CD4-positive, alpha-beta T cell treated with Interleukin-15 for 1 hour (primary cell): ENCODE measurements at places on chromosomes 6 and 20.

DNA sequence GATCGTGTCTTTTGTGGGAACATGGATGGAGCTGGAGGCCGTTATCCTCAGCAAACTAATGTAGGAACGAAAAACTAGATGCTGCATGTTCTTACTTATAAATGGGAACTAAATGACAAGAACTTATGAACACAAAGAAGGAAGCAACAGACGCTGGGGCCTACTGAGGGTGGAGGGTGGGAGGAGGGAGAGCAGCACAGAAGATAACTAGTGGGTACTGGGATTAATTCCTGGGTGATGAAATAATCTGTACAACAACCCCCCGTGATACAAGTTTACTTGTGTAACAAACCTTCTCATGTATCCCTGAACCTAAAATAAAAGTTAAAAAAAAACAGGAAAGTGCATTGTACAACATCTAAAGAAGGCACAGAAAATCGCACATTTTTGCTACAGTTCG is 59.0 kb upstream of the TMEM170B start:
- DNase-seq = no peak

DNA sequence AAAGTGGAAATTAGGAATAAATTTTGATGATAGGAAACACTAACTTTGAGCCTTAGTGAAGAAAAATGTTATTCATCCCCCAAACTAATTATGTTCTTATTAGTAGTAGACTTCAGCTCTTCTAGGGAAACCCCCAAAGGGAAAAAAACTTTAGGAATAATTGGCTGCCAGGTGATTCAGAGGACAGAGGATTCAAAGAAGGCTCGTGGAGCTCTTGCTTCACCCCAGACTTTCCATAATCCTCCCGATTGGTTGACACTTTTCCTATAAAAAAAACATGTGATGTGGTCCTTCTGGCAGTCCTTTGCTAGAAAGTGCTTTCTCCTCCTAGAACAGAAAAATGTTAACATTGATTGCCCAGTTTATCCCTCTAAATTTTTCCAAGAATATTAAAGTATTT is 5.6 kb upstream of the CCDC170 start:
- DNase-seq = no peak

GRCh38 chr6:28747631-28748157 is 176.1 kb downstream of the TRIM27 start:
- DNase-seq = no peak

DNA sequence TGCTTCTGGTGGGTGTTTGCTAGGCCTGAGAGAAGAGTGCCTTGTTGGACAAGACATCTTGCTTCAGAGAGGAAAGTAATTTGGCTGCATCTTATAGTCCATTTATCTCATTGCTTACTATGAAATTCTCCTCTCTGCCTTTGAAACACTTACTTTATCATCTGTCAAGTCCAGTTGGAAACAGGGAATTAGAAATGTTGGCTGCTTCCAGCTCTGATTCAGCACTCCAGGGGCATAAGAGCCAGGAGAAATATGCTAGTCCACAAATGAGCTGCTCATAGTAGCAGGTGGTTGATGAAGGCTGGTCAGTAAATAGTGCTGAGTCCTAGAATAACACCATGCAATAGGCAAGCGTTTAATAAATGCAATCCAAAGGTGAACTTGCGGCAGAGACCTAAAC is 227.1 kb downstream of the SLC35F1 start:
- no peak for DNase-seq

GRCh38 chr20:56445540-56445939 is 22.9 kb upstream of the RTF2 start:
- no peak for DNase-seq

DNA sequence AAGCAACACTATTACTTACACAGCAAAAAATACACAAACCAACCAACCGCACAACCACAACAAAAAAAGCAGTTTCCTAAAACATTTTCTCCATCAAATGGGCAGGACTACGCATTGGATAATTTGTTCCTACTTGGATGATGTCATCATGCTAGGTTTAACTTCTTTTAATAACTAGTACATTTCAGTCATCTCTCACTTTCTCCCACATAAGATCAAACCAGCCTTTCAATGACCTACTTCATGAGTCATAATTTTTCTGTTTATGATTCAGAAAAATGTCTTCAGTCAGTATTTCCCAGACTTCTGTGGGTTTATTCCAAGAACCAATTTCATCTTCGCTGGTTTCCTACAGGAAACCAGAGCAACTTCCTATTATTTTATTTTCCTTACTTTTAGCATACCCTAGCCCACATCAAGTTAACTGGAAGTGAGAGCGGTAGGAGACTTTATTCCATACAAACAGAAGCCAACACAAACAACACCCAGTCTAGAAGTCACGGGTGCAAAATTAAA is 134.2 kb downstream of the GMDS start:
- no peak for DNase-seq

- peak; percentile 55 for DNase-seq
Observed at GRCh38 chr6:52663120-52663935, 7.6 kb upstream of the TMEM14A start.

GRCh38 chr20:45336530-45337366 is 11.5 kb downstream of the SDC4 start:
- DNase-seq = no peak

DNA sequence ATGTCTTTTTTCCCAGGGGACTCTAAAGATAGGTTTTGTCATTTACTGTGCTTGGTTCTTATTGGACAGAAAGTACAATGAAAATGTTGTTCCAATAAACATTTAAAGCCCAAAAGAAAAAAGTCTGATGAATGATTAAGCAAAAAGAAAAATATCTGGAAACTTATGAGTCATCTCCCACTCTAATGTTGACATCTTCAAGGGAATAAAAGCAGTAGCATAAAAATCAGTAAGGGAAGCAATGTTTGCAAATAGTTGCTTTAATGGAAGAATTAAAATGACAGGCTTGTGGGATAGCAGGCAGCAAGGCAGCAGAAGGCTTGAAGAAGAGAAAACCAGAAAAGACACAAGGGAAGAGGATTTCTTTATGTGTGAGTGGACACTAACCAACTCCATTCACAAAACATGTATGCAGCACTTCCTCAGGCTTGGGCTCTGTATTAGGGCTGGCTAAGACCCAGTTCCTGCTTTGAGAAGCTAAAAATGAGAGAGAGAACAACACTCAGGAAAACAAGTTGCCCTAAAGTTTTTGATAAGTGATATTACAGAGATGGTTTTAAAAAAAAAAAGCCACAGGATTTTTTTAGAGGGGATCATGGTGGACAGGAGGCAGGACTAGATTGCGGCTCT is 263.2 kb upstream of the NT5E start:
- no peak for DNase-seq

DNA sequence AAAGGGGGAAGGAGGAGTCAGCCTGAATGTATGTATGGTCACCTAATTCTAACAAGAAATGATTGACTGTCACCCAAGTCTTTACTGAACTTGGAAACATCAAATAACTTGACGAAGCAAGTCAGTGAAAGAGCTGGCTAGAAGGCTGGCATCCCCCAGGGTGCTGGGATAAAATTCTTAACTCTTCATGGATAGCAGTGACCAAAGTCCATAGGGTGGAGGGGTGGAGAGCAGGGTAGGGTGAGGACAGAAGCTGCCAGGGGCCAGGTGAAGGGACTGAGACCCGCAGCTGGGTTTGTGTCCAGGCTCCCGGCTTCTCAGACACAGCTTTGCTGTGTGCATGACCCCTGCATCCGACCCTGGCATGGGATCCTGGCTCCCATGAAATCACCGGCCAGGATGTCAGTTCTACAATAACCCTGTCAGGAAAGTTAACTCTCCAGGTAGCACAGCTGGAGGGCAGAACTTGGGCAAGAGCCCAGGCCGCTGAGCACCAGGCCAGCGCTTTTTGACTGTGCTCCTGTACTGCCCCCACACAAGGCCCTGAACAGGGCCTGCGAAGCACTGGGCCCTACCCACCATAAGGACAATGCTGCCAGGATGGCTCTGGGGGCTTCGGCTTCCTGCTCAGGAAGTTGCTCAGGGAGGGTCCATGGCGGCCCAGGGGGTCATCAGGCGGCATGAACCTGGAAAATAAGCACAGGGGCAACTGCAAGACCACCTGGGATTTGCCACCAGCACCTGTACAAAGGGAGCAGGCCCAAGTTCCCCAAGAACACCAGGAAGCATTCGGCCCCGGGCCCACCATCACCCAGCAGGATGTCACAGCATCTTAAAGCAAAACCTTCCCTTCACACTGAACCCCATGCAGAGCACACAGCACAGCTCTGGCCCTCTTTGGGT is 32.5 kb downstream of the ZC3H12D start:
- DNase-seq = no peak

DNA sequence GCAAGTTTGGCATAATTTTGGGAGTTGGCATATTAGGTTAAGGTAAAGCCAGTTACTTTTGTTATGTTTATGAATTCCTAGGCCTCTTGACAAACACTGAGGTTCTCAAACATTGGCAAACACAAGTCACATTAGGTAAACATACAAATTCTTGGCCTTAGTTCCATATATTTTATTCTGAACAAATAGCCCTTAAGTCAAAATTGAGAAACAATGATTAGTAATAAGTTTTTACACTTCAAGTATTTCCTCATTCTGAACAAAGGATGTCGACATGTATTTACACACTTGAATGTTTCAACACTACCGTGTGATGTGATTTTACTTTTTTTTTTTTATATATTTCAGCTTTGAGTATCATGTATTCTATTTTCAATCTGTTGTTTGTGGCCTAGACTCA is 3.8 kb upstream of the ECHDC1 start:
- DNase-seq = no peak

DNA sequence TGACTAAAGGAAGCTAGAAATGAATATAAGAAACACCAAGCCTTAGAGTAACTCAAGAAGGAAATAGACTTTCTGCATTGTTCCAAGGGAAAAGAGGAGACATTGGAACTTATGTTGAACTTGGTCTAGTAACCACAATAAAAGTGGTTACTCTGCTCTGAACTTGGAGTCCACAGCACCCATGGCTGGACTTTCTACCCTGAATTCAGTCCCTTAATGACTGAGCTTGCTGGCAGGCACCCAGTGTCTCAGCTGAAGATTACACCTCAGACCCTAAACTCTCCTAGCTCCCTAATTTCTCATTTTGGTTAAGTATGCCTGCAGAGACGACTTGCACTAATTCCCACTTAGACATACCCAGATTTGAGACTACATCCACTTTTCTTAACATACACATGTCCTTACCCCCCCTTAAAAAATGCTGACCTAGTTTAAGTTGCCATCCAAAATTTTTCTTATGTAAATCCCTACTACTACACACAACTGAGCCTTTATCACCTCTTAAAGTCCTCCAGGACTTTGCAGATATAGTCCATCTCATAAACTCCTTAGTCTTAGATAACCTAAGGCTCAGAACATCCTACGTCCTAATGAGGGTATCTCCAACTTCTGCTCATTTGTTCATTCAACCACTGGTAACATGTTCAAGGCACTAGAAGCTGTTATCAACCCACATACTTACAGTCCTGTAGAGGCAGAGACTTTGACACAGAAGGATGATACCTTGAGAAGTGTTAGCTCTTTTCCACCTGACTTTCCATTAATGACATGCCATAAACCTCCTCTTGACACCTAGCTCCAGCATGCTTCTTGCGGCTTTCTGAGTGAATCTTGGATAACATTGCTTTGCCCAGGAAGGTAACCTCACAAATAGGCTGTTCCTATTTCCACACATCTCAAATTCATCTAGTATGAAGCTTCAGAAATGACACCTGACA is 129.8 kb downstream of the ALDH8A1 start:
- no peak for DNase-seq

DNA sequence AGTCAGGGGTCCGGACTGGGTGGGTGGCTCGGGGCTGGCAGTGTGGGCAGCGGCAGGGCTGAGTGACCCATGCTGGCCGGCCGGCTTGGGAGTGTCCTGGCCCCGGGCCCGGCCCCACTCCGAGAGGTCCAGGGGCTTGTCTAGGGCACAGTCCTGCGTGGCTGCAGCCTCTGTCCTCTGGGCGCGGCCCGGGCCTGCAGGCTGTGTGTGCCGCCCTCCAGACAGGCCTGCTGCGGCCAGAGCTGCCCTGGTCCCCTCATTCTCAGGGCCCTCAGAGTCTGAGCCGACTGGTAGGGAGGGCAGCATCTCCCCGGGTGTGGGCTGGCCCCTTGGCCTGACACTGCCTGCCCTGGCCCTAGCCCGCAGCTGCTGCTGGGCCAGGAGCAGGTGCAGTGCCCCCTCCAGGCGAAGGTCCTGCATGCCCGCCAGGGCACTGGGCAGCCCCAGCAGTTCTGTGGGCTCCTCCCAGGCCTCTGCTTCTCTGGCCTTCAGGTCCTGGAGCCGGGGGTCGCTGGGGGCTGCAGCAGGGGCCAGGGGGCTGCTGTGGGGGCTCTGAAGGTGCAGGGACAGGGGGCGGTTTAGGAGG is 6.9 kb upstream of the CABLES2 start:
- no peak for DNase-seq

DNA sequence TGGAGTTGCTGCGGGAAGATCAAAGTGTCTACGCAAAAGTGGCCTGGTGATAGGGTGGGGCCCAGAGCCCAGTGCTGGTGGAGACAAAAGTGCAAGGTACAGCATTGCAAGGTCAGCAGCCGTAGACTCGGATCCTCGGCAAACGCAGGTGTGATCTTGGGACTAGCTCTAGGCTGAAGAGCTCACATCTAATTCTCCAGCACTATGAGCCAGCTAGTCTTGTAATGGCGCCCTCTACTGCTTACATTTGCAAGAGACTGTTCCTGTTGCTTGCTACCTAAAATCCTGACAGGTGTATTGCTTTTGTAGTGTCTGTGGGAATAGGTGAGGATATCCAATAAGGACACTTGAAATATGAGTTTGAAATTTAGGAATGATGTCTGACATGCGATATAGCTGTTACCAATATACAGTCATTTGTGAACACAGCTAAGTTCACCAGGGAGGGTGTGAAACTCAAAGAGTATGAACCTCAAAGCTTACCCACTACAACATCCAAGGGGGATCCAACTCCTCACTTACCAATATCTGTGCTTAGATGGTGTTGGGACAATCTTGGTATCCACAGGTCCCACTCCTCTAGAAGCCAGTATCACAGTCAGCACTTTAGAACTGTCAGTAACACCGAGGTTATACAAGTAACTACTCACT is 58.4 kb downstream of the PDE7B start:
- DNase-seq = peak; percentile 49

- no peak for DNase-seq
Observed at GRCh38 chr6:116010386-116010785, 50.3 kb downstream of the FRK start.
